Vagina (tissue), 2 donors: ENCODE measurements at places on chromosomes 16 and 17. TPM values are rescaled to one million over a fixed set of nuclear protein-coding genes. Genes with fewer than 3 reads are reported as not detected.

GRCh38 chr16:6059671-6060070, 962.1 kb upstream of the EEF2KMT start:
- no peak for DNase-seq

- DNase-seq = no peak
These were observed at the start of gene MSL1 for GRCh38 chr17:40121181-40122135. Gene MSL1 (plus strand): TSS chr17:40121971. CDS start chr17:40122613, 642 bp downstream.

The TP53TG3 gene
- total RNA-seq = not detected

GRCh38 chr17:69954241-69954925, 120.6 kb upstream of the KCNJ16 start:
- DNase-seq = no peak

The C17orf107 gene
- total RNA-seq = 1.7 TPM

GRCh38 chr16:68033101-68033500, 10.0 kb downstream of the DUS2 start:
- no peak for DNase-seq

GRCh38 chr17:1705004-1705403, 5.2 kb downstream of the TLCD2 start:
- DNase-seq = no peak

DNA sequence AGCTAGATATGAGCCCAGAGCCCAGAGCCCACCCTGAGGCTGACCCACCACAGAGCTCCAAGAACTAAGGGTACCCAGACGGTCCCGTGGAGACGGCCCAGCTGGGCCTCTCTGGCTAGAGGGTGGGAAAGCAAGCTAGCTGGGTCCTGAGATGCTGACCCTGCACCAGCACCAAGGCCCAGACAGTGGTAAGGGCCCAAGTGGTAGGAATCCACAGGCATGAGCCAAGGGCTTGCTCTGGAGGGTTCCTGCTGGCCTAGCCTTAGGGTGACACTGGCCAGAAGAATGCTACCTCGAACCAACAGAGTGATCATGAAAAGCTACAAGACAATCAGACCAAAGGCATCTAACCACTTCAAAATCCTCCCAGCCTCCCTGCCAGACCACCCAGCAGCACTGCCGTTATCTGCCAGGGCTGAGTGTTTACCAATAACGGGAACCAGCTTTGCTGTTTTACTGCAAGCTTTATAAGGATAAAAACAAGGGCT, 13.2 kb downstream of the HIC1 start:
- DNase-seq = no peak

- no peak for DNase-seq
These were observed 3.6 kb upstream of the IRX3 start for GRCh38 chr16:54289945-54290832.
